ENCODE measurements at places on chromosomes 11 and 22.

GRCh38 chr22:41596776-41597634, 7.4 kb upstream of the PMM1 start:
- no peak for DNase-seq

DNA sequence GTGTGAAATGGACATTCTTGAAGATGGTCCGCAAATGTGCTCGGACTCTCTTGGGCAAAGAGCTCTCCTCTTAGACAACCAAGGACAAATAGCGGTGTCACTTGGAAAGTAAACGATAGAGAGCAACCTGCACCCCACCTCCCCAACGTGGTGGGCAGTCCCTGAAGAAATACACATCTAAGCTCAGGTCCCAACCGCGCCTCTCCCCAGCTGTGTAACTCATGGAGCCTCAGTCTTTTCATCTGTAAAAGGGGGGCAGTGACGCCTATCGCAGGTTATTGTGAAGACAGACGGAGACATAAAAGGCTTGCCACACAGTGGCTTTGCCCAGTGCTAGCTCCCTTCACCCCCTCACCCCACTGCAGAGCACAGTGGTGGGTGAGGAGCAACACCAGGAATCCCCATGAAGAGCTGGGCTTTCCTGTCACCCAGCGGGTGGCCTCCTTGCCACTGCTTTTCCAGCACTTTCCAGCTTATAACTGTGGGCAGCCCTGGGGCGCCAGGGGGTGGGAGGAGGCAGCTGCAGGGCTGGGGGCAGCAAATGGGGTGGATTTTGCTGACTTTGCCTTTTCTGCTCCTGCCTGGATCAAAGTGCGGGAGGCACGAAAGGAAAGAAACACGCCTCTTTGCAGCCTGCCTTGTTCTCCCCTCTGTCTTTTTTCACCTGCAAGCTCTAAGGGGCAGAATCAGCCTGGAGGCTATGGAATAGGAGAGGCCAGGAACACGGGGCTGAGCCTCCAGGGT, 73.7 kb upstream of the TSPAN18 start:
- DNase-seq = no peak

DNA sequence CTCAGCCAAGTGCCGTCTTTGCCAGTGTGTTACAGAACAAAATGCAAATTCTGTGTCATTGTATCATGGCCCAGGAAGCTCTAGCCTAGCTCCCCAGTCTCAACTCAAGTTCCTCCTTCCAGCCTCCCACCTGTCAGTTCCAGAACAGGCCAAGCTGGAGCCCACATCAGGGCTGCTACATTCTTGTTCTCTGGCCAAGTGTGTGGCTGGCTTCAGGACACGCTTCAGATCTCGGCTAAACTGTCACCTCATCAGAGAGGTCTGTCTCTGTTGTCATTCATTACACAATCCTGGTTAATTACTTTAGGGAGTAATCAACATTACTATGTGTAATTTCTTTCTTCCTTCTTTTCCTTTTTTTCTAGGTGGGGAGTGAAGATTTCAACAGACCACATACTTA, 347.0 kb upstream of the SYN3 start:
- DNase-seq = no peak

GRCh38 chr11:126426820-126427749, 71.6 kb downstream of the ST3GAL4 start:
- no peak for DNase-seq

GRCh38 chr11:92827132-92827531, 142.3 kb upstream of the MTNR1B start:
- no peak for DNase-seq

- no peak for DNase-seq
Measured at GRCh38 chr22:22368516-22368915, 123.9 kb downstream of the VPREB1 start.

GRCh38 chr11:12205330-12205729, 94.9 kb downstream of the MICAL2 start:
- no peak for DNase-seq

DNA sequence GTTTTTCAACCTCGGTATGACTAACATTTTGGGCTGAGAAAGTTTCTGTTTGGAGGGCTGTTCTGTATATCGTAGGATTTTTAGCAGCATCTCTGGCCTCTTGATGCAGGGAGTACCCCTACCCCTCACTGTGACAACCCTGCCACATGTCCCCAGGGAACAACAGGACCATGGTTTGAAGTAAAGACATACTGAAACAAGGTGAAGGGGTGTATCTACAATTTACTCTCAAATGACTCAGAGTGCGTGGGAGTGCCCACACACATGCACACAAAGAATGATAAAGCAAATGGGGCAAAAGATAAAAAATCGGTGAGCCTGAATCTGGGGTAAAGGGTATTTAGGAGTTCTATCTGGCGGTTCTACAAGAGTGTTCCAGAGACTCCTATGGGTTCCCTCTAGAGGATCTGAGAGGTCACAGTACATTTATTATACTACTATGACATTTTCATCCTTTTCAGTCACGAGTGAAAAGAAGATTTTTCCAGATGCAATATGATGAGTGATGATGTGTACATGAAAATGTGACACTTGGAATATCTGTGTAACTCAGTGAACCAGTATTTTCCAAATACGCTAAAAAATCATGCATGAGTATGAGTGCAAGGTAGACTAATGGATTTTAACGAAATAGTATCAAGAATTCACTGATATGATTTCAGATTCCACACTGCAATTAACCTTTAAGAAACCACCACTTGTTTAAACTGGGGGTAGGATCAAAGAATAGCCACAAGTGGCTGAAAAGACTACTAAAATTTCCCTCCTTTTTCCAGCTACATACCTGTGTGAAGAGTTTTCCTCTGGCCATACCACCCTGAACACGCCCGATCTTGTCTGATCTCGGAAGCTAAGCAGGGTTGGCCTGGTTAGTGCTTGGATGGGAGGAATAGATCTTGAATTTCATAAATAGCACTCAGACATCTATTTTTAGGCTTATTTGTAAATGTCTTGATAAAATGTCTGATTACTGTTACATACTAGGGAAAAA, 56.3 kb upstream of the YPEL1 start:
- peak; percentile 28 for DNase-seq

GRCh38 chr11:67492069-67492727, 9.4 kb downstream of the AIP start:
- no peak for DNase-seq
